ENCODE measurements at places on chromosomes 11 and 22.

GRCh38 chr11:6110011-6110410, 2.5 kb downstream of the OR56B4 start:
- DNase-seq = no peak

- DNase-seq = no peak
Observed at GRCh38 chr11:71332046-71332445, 79.7 kb upstream of the SHANK2 start.

GRCh38 chr11:11732116-11732515, 109.7 kb upstream of the USP47 start:
- DNase-seq = no peak

- DNase-seq = no peak
Observed at GRCh38 chr22:45832180-45832579, 144.8 kb downstream of the WNT7B start.

GRCh38 chr22:46626911-46627805, 7.0 kb downstream of the GRAMD4 start:
- DNase-seq = no peak

GRCh38 chr11:68430384-68430783, 30.2 kb upstream of the PPP6R3 start:
- DNase-seq = no peak

DNA sequence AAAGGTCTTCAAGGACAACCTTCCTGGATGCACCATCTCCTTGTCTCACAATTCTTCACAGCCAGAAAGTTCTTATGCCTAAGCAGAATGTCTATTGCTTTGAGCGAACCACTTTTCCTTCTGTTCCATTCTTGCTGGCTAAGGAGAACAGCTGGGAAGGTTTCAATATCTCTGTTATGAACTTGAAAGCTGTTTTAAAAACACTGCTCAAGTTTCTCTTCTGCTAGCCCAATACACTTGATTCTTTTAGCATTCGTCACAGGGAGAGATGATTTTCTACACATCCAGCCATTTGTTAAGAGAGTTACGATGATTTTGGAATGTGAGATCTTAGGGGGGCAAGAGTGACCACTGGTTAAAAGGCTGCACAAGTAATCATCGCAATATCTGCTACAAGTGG, 249.3 kb downstream of the KIRREL3 start:
- no peak for DNase-seq

DNA sequence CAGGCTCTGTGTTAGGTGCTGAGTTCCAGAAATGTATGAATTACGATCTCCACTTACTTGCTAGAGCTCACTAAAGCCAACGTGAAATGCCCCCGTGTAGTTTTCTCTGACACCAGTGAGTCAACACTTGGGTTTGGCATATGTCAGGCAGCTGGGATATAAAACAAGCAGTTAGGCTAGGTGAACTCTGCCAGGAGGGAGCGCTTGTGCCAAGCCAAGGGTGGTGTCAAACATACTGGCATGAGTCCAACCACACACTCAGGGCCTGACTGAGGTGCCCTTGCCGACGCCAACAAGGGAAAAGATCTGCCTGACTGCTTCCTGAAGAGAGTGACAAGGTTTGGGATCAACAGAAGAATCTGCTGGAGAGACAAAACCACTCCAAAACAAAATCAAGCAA, 167.8 kb upstream of the NARS2 start:
- DNase-seq = no peak

GRCh38 chr11:116117331-116118137, 613.3 kb upstream of the CADM1 start:
- DNase-seq = no peak

DNA sequence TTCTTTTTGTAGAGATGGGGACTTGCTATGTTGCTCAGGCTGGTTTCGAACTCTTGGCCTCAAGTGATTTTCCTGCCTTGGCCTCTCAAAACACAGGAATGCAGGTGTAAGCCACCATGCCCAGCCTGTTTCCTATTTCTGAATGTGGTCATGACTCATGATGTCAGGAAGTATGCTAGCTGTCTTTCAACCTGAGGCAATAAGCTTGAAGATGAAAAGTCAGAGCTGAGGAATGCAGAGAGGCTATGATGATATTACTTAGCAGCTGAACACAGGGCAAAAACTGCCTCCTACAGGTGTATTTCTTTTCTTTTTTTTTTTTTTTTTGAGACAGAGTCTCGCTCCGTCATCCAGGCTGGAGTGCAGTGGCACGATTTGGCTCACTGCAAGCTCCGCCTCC, 9.0 kb upstream of the NUCB2 start:
- no peak for DNase-seq

DNA sequence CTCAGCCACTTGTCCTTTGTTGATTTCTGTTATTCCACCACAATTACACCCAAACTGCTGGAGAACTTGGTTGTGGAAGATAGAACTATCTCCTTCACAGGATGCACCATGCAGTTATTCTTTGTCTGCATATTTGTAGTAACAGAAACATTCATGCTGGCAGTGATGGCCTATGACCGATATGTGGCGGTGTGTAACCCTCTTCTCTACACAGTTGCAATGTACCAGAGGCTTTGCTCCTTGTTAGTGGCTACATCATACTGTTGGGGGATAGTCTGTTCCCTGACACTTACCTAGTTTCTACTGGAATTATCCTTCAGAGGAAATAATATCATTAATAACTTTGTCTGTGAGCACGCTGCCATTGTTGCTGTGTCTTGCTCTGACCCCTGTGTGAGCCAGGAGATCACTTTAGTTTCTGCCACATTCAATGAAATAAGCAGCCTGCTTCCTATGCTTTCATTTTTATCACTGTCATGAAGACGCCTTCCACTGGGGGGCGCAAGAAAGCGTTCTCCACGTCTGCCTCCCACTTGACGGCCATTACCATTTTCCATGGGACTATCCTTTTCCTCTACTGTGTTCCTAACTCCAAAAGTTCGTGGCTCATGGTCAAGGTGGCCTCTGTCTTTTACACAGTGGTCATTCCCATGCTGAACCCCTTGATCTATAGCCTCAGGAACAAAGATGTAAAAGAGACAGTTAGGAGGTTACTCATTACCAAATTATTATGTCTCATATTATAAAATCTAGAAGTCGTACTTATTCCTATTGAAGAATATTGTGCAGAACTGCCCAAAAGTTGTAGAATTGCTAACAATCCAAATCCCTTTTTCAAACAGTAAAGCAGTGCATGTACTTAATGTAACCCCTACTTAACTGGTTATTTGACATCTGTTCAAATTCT, 53.2 kb downstream of the OR4C6 start:
- no peak for DNase-seq

DNA sequence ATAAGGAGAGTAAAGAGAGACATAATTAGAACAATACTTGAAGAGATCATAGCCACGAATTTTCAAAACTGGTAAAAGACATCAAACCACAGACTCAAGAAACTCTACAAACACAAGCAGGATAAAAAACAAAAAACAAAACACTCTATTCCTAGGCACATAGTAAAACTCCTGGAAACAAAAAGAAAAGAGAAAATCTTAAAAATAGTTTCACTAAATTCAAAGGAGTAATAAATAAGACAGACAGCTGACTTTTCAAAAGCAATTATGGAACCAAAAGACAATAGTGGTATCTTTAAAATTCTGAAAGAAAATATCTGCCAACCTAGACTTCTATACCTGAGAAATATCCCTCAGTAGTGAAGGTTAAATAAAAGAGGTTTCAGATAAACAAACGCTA, 9.2 kb upstream of the NARS2 start:
- no peak for DNase-seq

DNA sequence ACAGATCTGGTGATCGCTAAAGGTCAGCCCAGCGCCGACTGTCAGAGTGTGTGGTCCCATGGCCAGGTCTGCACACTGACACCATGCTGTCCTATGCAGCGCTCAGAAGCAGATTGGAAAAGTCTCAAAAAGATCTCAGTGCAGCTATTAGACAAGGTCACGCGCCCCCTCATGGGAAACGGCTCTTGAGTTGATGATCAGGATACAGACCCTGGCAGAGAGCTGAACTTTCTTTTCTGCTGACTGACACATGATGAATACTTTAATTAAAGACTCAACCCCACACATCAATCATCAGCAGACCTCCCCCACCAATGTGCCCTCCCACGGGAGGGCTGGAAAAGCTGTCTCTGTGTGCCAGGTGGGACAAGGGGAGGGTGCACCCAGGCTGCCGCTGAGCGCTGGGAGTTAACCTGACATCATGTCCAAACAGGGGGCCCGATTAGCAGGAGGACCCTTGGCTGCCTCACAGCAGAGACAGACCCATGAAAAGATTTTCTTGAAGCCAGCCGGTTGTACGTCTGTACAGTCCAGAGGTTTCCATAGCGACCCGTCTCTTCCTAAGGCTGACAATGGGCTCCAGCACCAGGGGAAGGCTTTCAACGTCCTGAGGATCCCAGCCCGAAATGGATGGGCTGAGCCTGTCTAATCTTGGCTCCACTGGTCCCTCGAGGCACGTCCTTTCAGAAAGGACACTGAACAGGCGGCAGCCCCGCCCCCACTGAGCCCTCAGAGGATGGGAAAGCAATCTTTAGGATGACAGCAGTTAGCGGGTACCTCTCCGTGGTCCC, 26.9 kb downstream of the RASD2 start:
- DNase-seq = no peak

Data from CD4-positive, alpha-beta T cell treated with Interferon alpha-2 for 1 hour (primary cell).